ENCODE measurements at places on chromosomes 1 and 21.

GRCh38 chr1:172206256-172206655, 214.2 kb upstream of the C1orf105 start:
- DNase-seq, result no peak

GRCh38 chr21:38436341-38436740, 61.9 kb downstream of the ERG start:
- no peak for DNase-seq

DNA sequence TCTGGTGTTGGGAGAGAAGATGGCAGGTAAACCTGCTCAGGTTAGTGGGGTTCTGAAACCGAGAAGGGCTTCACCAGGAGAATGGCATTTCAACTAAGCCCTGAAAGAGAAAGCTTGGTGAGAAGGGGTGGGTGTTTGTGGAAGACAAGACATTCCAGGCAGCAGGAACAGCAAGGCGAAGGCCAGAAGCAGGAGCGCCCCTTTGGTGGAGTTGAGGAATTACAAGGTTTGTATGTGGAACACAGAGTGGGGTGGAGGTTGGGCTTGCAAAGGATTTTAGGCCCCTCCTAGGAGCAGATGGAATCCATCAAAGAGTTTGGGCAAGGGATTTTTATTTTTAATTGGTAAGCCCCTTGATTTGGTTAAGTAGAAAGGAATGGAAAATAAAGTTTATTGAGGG, 24.8 kb upstream of the ELOA start:
- DNase-seq, result no peak

DNA sequence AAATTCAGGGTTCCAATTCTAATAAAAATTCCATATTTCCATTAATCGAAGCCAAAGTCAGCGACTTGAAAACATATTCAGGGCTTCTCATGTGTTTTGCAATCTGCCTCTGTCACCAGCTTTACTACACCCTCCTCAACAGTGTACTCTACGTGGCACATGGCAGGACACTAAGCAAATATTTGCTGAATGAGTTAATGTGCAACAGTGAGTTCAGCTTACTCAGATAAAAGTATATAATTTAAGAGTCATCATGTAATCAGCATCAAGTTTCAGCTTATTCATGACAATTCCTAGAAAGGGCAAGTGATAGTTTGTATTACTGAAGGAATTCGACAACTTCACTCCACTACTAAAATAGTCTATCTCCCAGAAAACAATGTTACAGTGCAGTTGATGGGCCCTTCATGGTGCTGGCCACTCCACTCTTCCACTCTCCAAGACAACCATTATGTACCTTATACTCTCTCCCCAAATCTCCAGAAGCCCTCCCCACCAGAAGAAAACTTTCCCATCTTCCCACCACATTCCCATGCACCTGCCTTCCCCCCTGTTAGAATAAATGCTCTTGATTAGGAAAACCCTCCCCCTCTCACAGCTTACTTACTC, 97.3 kb downstream of the TTLL7 start:
- no peak for DNase-seq

DNA sequence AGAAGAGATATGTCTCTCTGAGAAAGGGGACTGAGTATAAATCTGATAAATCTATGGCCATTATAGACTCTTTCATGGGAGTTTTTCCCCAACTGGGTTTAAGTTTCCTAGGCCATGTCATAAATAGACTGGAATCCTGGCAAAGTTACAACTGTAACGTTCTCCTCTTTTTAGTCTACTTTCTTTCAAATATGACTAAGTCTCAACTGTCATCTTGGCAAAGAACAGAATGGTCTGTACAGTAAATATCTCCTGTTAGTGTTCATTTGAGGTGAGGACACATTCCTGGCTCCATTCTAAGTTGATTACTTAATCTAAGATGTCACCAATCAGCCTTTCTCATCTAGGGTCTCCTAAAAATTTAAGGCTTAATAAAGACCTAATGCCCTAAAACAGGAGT, 300.5 kb downstream of the BRINP2 start:
- DNase-seq, result no peak

Measured in stimulated activated CD4-positive, alpha-beta T cell treated with anti-CD3 and anti-CD28 coated beads, Interleukin-12 subunit alpha, Interleukin-12 subunit beta, amount 100 ng/mL, for 48 hours (primary cell).